Anterior cingulate cortex (tissue), 58 donors: ENCODE measurements at places on chromosomes 13 and 19.

GRCh38 chr13:36543671-36544070, 111.4 kb downstream of the CCNA1 start:
- DNase-seq: no peak

DNA sequence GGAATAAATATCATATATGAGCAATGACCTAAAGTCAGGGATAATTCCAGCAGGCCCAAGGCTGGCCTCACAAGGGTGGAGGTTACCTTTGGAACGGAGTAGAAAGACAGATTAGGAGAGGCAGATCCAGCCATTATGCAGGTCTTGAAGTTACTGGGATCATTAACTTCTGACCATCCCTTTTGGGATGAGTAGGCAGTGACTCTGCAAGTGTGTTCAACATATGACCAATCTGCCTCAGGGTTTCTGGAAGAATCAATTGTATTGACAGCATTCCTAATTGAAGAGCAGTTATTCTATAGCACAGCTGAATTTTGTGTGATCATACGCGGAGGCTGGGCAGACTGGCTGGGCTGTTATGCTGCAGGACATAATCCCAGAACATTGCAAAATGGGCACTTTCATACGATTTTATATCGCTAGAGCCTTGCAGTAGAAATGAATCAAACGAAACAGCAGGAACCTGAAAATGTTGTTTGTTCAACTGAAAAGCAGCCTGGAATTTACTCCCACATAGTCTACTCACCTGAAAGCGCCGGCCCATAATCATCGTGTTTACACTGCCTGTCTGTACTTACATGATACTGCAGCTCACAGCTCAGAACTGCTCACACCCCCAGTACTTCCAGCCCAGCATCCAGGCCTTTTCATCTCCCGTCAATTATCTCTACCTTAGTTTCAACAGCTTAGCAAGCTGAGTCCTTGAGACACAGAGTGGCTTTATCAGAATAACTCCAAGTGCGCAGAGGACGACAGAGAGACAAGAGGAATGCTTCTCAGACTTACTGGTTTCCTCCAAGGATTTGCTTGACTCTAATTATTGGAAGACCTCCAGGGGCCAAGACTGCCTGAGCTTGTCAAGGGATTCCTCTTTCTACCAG, 556.1 kb downstream of the EFNB2 start:
- no peak for DNase-seq

DNA sequence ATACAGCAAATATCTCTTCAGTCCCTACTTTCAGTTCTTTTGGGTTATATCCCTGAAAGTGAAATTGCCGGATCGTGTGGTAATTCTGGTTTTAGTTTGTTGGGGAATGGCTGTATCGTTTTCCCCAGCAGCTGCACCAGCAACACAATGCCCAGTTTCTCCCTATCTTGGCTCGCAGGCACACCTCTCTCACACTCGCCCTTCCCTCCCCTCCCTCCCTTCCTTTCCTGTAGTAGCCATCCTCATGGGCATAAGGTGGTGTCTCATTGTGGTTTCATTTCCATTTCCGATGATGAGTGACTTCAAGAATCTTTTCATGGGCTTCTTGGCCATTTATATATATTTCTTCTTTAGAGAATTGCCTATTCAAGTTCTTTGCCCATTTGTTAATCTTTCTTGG, 8.6 kb upstream of the GPR18 start:
- no peak for DNase-seq

DNA sequence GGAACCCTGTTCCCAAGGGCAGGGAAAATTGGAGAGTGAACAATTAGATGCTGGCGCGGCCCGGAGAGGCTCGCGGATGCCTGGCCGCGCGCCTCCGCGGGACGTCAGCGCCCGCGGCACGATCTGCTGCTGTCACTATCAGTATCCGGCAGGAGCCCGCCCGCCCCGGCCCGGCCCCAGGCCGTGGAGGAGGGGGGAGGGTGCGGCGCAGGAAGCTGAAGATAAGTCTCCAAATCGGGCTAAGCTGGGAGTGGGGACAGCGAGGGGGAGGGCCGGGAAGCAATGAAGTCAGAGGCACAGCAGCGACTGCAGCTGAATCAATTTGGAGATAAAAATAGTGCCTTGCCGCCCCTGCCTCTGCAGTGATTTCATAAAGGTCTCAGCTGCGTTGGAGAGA, 441.5 kb upstream of the KLF12 start:
- peak; percentile 36 for DNase-seq

GRCh38 chr13:31442571-31442970, 242.8 kb downstream of the B3GLCT start:
- no peak for DNase-seq

- DNase-seq: no peak
Measured at GRCh38 chr13:31639443-31640163, 99.7 kb upstream of the RXFP2 start.

GRCh38 chr13:111886217-111886945, 180.6 kb upstream of the SOX1 start:
- DNase-seq: no peak

- DNase-seq: no peak
Measured at GRCh38 chr19:1658150-1659083, 6.0 kb upstream of the TCF3 start.

GRCh38 chr19:36140304-36141038, 605 bp downstream of the CAPNS1 start:
- DNase-seq: peak; percentile 51

- no peak for DNase-seq
Measured at GRCh38 chr13:89749888-89750287, 1597.6 kb upstream of the MIR17HG start.

- DNase-seq: no peak
Measured at GRCh38 chr13:111895896-111896821, 170.8 kb upstream of the SOX1 start.

DNA sequence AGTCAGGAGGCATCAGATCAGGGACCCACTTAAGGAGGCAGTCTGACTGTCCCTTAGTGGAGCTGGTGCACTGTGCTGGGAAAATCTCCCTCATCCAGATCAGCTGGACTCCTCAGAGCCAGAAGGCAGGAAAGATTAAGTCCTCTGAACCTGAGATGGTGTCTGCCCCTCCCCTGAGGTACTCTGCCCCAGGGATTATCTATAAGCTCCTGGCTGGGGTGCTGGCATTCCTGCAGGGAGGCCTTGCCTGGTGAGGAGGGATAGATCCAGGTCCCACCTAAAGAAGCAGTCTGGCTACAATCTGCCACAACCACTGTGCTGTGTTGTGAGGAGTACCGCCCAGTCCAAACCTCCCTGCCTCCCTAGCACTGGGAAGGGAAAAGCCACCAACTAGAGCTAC, 81.2 kb downstream of the NHLRC3 start:
- no peak for DNase-seq

- no peak for DNase-seq
Measured at GRCh38 chr13:104510422-104510821, 1444.2 kb upstream of the SLC10A2 start.

DNA sequence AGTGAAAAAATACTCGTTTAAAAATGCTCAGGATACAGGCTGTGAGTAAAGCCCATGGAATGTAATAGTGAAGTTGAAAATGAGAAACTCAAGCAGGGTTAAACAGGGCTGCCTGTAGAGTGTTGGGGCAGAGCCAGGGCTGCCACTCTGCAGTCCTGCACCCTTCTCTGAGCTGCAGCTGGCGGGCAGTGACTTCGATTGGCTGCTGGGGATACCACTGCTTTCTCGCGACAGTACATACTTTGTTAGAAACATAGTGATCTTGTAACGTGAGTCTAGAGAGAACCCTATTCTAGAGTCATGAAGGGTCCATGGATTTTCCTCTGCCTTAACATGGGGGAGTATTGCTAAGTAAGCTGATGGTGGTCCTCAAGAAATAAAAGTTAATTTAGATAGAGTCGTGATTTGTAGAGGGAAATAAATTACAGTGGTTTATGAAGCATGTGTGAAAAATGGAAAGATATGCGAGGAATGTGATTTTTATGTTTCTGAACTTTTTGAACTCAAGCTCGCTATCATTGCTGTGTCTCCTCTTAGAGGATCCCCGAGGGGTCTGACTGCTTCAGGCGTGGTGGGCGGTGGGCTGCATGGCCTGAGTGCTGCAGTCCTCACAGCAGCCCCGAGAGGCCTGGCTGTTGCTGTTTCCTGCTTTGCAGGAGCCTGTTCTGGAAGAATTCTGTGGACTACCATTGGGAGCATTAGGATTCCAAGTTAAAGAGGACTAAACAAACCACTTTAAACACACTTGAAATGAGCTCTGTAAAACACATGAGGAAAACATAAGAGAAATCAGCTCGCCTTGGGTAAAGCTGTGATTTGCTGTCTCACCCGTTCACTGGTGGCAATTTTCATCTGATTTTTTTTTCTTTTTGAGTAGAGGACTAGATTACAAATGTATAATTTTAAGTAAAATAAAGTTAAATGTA, 95.7 kb downstream of the ARHGEF7 start:
- peak; percentile 47 for DNase-seq

- DNase-seq: no peak
Measured at GRCh38 chr19:38700350-38700901, 43.8 kb downstream of the CAPN12 start.

DNA sequence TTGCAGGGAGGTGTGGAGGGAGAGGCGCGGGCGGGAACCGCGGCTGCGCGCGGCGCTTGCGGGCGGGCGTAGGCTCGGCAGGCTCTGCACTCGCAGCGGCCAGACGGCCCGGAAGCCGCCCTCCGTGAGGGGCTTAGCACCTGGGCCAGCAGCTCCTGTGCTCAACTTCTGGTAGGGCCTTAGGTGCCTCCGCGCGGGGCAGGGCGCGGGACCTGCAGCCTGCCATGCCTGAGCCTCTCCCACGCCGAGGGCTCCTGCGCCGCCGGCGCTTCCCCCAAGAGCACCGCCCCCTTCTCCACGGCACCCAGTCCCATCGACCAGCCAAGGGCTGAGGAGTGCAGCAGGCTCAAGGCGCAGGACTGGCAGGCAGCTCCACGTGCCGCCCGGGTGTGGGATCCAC, 940.8 kb upstream of the PCDH9 start:
- DNase-seq: no peak

DNA sequence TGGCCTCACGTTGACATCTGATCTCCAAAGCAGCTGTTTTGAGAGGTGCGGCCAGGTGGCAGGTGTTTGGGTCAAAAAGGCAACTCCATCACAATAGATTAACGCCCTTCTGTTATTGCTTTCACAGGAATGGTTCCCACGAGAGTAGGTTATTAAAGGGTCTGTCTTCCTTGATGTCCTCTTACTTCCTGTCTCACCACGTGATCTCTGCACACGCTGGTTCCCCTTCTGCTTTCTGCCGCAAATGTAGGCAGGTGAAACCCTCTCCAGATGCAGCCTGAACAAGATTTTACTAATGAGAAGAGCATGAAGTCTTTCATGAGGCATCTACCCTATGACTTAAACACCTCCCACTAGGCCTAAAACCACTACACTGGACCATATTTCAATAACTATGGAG, 22.8 kb upstream of the ZNF564 start:
- no peak for DNase-seq

GRCh38 chr13:39321574-39321973, 281.4 kb downstream of the LHFPL6 start:
- DNase-seq: no peak

DNA sequence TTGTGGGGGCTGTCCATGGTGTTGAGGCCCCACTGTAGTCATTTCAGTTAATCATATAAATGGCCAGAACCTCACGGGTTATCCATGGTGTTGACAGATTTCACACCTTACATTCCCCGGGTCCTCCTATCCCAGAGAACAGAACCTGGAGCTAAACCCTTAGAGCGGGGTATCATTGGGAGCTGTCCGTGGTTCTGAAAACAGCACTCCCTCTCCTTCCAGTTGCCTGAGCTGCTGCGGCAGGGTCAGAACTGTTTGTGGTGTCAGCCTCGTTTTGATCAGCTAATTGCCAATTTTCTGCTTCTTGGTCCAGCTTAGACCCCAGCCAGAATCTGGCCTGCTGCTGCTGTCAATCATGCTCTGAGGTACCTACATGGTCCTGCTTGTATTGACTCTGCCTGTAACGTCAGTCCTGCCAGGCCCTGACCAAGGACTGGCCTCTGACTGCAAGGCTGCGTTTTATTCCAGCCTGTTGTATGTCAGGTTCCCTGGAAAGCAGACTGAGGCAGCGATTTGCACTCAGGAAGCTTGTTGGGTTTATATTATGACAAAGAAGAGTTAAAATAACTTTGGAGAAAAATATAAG, 55.8 kb upstream of the KCTD15 start:
- DNase-seq: no peak

DNA sequence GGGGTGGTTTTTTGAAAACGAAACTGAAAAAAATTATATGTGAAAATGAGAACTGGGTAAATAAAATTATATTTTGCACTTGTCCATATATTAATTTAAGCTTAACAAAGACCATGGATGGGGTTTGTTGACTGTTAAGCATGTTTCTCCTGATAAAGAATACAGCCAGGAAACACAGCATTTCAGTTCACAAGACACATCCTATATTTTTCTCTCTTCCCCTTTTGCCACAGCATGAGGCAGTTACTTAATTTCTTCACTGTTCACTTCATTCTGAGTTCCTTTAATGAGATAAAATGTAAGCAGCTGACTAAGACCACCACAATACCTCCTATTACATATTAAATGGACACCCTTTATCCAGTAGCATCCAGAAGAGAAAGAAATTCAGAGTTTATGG, 64.0 kb downstream of the RXFP2 start:
- no peak for DNase-seq

DNA sequence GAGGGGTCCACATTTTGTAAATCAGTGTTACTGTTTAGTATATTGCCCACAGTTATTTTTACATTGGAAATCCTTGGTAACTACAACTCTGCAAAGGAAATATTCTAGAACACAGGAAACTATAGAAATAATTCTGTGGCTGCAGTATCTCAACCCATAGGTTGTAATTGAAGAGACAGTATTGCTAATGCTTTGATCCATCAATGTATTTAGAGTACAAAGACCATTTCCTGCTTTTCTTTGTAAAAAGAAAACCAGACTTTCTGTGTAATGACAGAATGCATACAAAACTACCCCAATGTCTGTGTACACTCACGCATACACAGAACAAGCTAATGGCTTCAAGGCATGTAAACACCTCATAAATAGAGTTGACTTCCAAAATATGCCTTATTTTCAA, 622.1 kb upstream of the ARGLU1 start:
- DNase-seq: no peak

DNA sequence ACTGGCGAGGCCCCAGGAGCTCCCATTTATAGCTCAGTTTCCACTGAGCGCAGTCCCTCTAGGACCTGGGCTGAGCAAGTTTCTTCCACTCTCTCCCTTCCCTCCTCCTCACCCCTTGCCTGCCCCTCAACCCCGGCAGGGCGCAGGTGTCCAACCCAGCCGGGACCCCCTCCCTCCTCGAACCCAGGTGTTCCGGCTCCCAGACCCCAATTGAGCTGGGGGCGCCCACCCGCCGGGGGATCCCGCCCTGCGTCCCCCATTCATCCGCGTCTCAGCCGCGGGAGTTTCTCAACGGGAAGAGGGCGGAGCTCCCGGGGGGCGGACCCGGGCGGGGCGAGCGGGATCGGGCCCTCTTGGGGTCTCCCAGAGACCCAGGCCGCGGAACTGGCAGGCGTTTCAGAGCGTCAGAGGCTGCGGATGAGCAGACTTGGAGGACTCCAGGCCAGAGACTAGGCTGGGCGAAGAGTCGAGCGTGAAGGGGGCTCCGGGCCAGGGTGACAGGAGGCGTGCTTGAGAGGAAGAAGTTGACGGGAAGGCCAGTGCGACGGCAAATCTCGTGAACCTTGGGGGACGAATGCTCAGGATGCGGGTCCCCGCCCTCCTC, at the start of gene KIRREL2:
KIRREL2 (plus strand) TSS at position 366 of the 604 bp plus-strand sequence; CDS start at position 575, 209 bp downstream.
- no peak for DNase-seq

- DNase-seq: no peak
Measured at GRCh38 chr13:107124730-107125129, 556.8 kb upstream of the ARGLU1 start.
